ENCODE measurements at places on chromosomes 6 and 20. TPM values are rescaled to one million over a fixed set of nuclear protein-coding genes. Genes with fewer than 3 reads are reported as not detected.

- DNase-seq: no peak
These were observed 11.8 kb downstream of the CST7 start for GRCh38 chr20:24960861-24961260.

GRCh38 chr6:16205377-16206144, 32.8 kb upstream of the GMPR start:
- DNase-seq: no peak

GRCh38 chr6:142275236-142276006, 26.4 kb upstream of the ADGRG6 start:
- no peak for DNase-seq

DNA sequence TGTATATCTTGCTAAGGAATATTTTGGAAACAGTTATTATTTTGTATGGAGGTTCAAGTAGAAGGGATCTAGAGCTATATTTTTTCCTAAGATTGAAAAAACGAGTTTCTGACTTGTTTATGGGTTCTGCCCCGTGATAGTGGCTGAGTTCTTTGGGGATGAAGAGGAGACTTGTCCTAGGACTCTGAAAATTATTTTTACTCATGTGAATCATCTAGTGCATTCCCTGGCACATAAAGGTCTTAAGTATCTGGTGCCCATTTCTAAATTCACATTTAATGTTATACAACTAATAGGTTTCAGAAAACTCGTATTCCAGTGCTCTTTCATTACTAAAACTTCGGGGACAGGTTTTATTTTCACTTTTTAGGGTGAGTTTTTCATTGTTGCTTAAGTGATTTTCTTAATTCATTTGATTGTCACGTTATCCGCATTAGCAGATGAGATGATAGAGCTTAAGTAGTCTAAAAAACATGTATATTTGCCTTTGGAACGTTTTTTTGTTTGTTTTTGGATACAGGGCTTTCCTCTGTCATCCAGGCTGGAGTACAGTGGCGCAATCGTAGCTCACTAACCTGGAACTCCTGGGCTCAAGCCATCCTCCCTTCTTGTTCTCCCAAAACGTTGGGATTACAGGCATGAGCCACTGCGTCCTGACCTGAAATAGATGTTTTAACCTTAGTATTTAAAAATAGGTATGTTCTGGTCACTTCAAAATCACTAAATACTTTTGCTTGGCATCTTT, 2.1 kb downstream of the NFYA start:
- no peak for DNase-seq

The TMEM217 gene
- total RNA-seq: 5.3 TPM

The ADGRF5 gene
- 40.0 TPM for total RNA-seq

- peak; percentile 81 for DNase-seq
These were observed at the start of gene TMEM242 for GRCh38 chr6:157323255-157323965. TMEM242 (minus strand) TSS chr6:157323519; CDS start chr6:157323499, 20 bp downstream.

The COL11A2 gene
- total RNA-seq: 2.2 TPM

DNA sequence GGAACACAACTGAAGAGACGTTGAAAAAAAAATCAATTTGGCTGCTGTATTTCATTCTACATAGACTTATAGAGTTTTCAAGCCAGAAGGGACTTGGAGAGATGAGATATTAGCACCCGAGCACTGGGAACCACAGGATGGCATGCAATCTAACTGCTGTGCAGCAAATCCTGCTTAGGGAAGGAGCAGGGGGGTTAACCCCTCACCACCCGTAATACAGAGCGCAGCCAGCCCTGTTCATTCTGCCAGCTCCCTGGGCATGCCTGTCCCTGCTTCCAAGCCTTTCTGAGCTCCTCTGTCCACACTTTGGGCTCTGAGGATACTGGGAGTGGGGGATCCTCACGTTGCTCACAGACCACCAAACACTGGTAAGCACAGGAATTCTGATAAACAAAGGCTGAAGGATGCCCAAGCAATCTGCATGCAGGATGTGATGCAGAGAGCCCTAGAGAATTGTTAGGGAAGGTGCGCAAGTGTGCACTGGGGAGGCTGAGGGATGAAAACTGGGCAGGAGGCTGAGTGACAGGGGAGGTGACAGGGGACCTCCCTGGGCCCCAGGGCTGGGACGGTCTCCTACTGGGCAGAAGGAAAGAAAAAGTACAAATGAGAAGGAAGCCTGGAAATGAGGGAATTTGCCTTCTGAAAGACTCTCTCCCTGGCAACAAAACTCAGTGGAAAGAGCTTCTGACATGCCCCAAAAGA, 34.0 kb downstream of the CPNE5 start:
- DNase-seq: no peak

GRCh38 chr20:4490606-4491280, 231.0 kb upstream of the PRND start:
- no peak for DNase-seq

The TINAG gene
- not detected for total RNA-seq

- DNase-seq: no peak
These were observed 116.0 kb upstream of the FOXA2 start for GRCh38 chr20:22700367-22700766.
